ENCODE measurements at places on chromosomes 5 and 9.

DNA sequence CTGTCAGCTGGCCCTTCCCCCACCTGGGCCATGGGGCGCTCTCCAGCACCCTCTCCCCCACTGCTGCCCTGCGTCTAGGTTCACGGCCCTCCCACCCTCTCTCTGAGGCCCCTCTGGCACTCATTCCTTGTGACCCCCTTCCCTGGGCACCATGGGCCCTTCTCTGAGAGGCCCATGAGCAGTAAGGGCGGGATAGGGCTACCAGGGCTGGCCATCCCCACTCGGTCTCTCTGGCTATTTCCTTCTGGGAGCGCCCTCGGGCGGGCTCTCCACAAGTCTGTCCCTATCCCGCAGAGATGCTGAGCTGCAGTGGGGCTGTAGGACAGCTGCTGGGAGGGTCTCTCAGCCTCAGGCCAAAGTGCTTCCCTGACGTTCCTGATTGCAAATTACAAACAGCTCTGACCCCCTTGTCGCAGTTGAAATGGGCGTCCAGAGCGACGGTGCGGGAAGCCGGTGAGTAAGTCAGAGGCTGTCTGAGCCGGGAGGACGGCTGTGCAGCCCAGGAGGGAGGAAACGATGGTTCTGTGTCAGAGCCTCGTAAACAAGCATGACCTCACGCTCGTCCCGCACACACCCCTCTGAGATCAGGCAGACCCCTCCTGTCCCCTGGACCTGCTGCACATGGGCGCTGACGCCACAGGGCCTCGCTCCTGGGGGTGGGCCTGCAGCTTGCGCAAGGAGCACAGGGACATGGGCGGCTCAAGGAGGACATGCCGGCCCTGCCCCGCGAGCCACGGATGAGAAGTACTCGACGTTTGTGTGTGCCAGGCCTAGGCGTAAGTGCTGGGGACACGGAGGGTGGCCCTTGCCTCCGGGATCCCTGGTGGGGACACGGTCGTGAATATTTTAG, 36.3 kb upstream of the GFPT2 start:
- no peak for DNase-seq

DNA sequence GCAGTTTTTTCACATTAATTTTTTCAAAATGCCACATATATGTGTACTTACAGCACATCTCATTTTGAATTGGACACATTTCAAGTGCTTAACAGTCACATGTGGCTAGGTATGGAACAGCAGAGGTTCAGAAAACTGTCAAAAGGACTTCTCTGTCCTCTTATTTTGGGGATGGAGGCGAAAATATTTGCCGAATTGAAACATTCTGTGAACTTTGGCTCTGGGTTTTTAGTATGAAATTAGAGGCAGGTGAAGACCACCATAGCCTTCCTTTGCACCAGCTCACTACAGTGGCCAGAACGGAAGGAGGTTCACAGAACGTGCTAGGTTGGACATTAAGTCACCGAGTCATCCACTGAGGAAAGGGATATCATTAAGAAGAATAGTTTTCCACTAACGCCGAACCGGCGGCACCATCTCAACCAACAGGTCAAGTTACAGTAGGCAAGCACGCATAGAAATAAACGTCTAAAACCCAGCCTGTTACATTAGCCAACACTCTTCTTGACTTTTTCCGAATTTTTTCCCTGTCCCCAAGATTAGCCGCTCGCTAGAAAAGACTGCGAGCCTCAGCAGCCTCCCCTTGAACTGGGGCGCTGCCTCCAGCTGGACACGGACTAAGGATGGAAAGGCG, 1.8 kb upstream of the TLE4 start:
- DNase-seq: no peak

GRCh38 chr9:117151716-117152115, 263.1 kb downstream of the ASTN2 start:
- DNase-seq: no peak

- no peak for DNase-seq
Measured at GRCh38 chr9:35864695-35865255, 5.4 kb downstream of the OR13J1 start.

DNA sequence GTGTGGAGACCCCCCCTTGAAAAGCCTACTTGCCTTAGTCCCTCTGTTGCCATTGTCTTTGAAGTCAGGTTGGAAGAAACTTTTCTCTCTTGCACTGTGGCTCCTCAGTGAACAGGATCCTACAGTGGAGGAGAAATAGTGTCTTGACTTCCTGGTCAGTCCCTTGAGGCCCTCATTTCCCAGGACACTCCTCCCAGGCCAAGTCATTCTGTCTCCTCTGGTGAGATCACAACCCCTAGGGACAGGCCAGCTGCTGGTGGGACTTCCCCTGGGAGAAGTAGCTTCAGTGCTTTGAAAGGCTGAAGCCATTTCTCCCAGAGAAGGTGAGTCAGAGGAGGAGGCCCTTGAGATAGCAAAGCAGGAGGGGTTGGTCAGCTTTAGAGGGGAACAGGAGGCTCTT, 10.1 kb upstream of the GRIA1 start:
- DNase-seq: no peak

DNA sequence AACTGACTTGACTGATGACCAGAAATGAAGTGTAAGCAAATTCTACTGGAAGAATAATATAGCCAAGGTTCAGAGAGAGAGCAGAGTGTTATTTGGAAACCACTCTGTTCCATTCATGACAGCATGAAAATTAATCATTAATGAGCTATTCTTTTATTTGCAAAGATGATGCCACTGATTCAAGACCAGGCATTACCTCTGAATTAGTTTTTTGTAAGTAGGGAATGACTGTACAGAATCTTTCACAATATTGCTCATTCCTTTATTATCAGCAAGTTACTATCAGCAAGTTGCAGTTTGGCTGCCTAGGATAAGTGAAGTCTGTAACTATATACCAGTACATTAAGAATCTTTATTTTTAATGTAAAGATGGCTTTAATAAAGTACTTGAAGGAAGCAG, 75.1 kb upstream of the RGMB start:
- DNase-seq: no peak

GRCh38 chr5:69414885-69415583, at the start of gene MARVELD2:
MARVELD2 (plus strand) TSS chr5:69415116; CDS start chr5:69419386, 4,270 bp downstream.
- no peak for DNase-seq

DNA sequence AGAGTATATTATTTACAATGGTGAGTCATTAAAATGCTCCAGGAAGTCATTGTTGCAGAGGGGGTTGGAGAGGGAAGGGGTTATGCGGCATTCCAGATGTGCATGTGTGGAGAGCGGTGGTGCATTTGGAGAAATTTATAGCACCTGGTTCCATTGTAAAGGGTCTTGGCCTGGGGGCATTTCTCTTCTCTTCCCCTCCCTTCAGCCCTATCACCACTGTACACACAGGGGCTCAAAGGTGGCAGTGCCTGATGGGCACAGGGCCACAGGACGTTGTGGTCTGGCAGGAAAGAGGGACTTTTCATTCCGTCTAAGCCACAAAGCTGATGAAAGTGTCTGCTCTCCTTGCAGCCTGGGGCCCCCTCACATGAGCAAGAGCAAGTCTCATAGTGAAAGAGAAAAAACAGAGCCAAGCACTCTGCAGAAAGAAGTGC, 442.4 kb upstream of the ZNF462 start:
- DNase-seq: no peak

DNA sequence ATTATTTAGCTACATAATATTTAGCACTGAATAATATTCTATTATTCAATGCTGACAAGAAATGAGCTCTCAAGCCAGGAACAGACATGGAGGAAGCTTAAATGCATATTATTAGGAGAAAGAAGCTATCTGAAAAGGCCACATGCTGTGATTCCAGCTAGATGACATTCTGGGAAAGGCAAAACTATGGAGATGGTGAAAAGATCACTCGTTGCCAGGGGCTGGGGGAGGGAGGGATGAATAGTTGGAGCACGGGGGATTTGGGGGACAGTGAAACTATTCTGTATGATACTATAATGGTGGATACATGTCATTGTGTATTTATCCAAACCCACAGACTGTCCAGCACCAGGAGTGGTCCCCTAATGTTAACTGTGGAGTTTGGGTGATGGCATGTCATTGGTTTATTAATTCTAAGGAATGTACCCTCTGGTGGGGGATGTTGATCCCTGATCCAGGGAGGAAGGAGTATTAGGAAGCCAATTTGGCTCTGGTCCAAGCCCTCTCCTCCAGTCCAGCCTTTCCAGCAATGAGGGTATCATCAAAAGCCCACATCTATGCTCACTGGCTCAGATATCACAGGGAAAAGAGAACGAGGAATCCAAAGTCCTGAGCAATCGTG, 162.5 kb downstream of the COL23A1 start:
- DNase-seq: no peak

DNA sequence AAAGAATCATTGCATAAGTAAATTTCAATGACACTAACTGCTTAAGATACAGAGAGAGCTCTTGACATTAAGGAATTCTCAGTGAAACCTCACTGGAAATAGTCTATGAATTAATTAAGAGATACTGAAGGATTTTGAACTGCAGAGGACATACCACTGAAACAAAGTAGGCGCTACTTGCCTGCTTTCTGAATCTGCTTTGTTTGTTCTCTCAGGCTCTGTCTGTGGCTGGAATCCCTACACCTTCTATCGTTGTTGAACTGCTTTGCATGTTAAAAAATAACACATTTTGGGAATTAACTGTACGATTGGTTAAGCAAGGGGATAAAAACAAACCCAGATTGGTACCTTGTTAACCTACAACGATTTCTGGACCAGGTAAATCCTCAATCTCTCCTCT, 435.2 kb downstream of the PDE4D start:
- no peak for DNase-seq

GRCh38 chr5:93100428-93100827, 480.6 kb downstream of the NR2F1-AS1 start:
- no peak for DNase-seq

GRCh38 chr5:160959804-160960203, 107.8 kb upstream of the ATP10B start:
- DNase-seq: no peak

DNA sequence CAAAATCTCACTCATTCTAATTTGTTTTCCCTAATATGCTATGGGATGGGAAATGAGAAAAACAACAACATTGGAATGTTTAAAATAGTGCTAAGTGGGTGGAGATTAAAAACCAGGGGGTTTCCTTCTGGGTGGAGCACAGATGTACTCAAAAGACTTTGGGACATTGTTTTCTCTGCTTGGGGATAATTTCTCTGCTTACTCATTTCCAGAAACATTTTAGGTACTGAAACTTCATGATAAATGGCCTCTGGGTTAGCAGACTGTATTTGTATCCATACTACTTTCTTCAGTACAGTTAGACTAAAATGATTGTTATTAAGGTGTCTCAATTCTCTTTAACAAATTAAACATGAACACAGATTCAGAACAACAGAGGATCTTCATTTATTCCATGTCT, 17.4 kb downstream of the ELOVL7 start:
- no peak for DNase-seq

DNA sequence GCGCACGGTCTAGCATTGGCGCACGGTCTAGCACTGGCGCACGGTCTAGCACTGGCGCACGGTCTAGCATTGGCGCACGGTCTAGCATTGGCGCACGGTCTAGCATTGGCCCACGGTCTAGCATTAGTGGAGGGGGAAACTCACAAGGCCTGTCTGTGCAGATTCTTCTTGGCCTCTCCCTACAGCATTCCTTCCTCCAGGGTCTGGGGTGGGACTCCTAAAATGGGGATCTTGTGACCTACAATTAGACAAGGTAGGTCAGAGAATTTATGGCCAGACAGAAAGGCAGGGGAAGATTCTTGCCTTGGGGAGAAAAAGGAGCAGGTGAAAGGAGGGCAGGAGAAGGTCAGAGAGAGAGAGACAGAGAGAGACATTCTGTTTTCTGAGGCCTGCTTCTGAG, 5.4 kb upstream of the GBGT1 start:
- DNase-seq: no peak

GRCh38 chr5:172504701-172505402, 50.5 kb upstream of the SH3PXD2B start:
- DNase-seq: no peak

DNA sequence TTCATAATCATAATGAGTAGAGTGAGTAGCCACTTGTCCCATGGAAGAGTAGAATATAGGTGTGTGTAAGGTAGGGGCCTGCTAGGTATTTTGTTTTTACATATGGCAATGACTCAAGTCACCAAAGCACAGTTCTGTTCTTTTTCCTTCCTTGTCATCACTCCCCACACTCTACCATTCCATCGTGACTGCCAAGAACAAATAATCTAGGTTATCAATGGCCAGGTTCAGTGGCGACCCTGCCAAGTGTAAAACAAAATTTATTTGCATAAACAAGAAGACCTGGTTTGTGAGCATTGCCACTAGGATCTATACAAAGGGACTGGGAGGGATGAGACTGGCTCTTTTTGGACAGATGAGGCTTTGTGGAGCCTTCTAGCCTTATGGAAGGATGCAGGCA, 55.2 kb upstream of the RANBP3L start:
- no peak for DNase-seq

DNA sequence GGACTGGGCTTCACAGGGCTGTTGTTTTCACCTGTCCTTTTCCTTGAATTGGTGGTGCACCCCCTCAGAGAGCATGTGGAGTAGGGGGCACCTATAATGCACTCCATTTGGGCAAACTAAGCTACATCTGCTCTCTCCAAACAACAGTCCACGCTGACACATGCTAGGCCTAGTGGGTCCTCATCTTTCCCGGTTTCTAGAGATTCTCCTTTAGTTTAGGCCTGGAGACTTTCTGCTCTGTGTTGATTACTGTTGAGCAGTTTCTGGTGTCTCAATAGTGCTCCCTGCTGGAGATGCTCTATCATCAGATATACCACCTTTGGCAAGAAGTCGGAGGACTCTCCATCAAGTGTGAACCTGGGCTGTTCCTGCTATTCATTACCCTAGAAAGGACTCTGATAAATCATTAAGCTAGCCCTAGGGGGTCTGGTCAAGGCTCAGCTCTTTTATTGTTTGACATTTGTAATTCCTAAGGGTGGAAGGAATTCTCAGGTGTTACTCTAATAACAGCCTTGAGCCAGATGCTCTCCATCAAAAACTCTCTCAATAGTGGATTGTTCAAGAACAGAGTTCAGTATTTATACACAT, 64.0 kb upstream of the FYB1 start:
- DNase-seq: no peak

- no peak for DNase-seq
Measured at GRCh38 chr5:35436400-35437057, 181.1 kb upstream of the SPEF2 start.

- DNase-seq: no peak
Measured at GRCh38 chr9:109012009-109012875, 1.1 kb downstream of the CTNNAL1 start.

- no peak for DNase-seq
Measured at GRCh38 chr9:70535546-70536323, 121.3 kb upstream of the KLF9 start.

Measured in NCI-H1436 treated with DMSO at 0.1 percent for 48 hours (cell line).